ENCODE measurements at places on chromosomes 2 and 18.

- no peak for DNase-seq
Observed at GRCh38 chr18:59940068-59940467, 40.3 kb downstream of the PMAIP1 start.

GRCh38 chr2:28471214-28471613 is 24.6 kb upstream of the PLB1 start:
- no peak for DNase-seq

GRCh38 chr18:13186687-13187086 is 31.9 kb upstream of the LDLRAD4 start:
- DNase-seq = no peak

DNA sequence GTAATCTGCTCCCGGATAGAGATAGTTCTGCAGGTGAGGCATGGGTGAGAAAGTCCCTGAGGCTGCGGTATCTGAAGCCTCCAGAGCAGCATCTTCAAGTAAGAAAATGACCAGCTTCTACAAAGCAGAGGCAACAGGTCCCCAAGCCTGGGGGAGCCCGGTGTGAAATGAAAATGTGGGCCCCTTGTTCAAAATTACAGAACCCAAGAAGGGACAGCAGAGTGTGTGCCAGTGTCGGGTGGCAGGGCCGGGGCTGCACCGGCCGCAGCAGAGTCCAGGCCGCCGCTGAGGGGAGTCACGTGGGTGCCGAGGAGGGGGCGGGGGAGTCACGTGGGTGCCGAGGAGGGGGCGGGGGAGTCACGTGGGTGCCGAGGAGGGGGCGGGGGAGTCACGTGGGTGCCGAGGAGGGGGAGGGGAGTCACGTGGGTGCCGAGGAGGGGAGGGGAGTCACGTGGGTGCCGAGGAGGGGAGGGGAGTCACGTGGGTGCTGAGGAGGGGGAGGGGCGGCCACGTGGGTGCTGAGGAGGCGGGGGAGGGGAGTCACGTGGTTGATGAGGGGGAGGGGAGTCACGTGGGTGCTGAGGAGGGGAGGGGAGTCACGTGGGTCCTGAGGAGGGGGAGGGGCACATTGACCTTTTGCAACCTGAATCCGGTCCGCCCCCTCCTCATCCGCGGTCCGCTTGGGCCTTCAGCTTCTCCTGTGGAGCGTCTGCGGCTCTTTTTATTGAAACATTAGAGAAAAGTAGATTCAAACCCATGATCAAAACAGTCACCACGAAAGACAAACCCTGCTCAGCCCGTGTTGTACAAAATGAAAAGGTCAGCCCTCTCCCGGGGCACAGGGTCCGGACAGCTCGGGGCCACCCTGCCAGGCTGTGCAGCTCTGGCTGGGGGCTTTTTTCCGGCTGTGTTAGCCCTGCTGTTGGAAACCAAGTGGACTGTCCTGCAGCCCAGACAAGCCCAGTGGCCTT is 10.4 kb downstream of the COLEC11 start:
- DNase-seq = no peak

- no peak for DNase-seq
Observed at GRCh38 chr2:235719146-235719942, 225.5 kb downstream of the AGAP1 start.

Measured in stimulated activated CD4-positive, alpha-beta T cell treated with anti-CD3 and anti-CD28 coated beads, Interleukin-4, amount 100 ng/mL, for 1 hour (primary cell).